HFFc6 (cell line): ENCODE measurements at places on chromosomes 16 and 17. TPM values are rescaled to one million over a fixed set of nuclear protein-coding genes. Genes with fewer than 3 reads are reported as not detected.

GRCh38 chr16:78645657-78646056, 546.2 kb downstream of the WWOX start:
- no peak overlapping the region for H3K27ac ChIP-seq
- no peak for DNase-seq
- H3K4me3 ChIP-seq: no peak overlapping the region
- H3K36me3 ChIP-seq: no peaks in the 10 kb centered on the region

GRCh38 chr16:47644166-47644565, 183.0 kb downstream of the PHKB start:
- H3K4me1 ChIP-seq: peaks cover 25% of the 10 kb centered on the region
- no peak overlapping the region for H3K27ac ChIP-seq
- no peaks in the 10 kb centered on the region for H3K27me3 ChIP-seq

- peaks cover 5% of the 10 kb centered on the region for H3K27me3 ChIP-seq
- no peak overlapping the region for H3K27ac ChIP-seq
- peaks cover 4% of the 10 kb centered on the region for H3K36me3 ChIP-seq
These were observed 6.6 kb upstream of the STAT3 start for GRCh38 chr17:42394838-42395237.

DNA sequence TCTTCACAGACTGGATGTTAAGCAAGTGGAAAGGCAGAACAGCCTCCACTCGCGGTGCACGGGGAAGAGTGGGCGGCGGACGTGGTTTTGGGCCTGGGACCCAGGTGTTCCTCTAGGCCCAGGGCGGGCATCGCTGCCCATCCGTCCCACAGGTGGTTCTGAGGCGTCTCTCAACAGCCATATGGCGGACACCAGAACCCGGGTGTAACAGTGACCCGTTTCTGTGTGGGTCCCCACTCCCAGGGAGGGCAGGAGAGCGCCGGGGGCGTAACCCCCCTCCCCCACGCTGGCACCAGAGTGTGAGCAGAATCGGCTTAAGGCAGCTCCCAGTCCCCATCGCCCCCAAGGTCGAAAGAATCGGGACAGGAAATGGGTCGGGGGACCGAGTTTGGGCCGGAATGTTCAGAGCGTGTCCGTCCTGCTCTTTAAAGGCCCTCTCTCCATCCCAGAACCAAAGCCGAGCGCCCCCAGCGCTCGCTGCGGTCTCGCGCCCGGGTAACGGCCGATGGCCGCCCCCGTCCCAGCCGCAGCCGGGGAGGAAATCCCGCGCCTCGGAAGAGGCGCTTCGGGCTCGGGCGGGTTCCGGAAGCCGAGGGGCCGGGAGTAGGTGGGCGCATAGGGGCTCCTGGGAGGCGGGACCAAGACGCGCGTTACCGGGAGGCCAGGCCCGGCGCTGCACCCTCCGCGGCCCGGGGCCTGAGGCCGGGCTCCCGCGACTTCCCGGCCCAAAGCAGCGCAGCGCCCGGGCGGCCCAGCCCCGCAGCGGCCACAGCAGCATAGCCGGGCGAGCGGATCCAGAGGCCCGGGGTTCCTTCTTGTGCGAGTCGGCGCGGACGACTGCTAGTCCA, at the start of gene TK2:
Gene TK2 (minus strand): TSS at position 839 of the 848 bp plus-strand sequence. CDS start 61 bp downstream, at position 778.
- H3K4me1 ChIP-seq: peaks cover 55% of the 10 kb centered on the region
- DNase-seq: peak; percentile 53
- peaks cover 4% of the 10 kb centered on the region; the same call in 1 of the 2 replicates for H3K27me3 ChIP-seq
- H3K36me3 ChIP-seq: peaks cover 23% of the 10 kb centered on the region

DNA sequence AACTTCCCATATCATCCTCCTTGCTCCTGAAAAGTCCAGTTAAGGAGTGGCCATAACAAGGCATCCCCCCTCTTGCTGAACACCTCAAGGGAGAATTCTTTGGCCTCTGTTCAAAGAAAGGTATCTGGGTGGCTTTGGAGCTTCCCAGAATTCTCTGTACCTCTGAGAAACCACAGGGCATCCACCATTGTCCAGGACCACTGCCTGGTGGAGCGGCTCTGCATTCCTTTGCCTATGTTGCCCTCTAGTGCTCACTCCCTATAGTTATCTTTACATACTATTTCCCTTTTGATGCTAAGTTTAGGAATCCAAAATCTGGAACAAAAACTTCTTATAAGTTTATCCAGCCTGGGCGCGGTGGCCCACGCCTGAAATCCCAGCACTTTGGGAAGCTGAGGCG, 30.3 kb downstream of the CHD9NB start:
- peak; percentile 50 for DNase-seq
- H3K27ac ChIP-seq: no peak overlapping the region
- peaks cover 2% of the 10 kb centered on the region; the same call in 1 of the 2 replicates for H3K27me3 ChIP-seq
- H3K36me3 ChIP-seq: no peaks in the 10 kb centered on the region

- H3K4me1 ChIP-seq: peaks cover 14% of the 10 kb centered on the region
- no peak overlapping the region for H3K4me3 ChIP-seq
- H3K27me3 ChIP-seq: peaks cover 16% of the 10 kb centered on the region
- no peak overlapping the region for H3K27ac ChIP-seq
- no peaks in the 10 kb centered on the region for H3K36me3 ChIP-seq
- DNase-seq: no peak
These were observed 39.3 kb downstream of the ARHGAP27 start for GRCh38 chr17:45393411-45393810.

DNA sequence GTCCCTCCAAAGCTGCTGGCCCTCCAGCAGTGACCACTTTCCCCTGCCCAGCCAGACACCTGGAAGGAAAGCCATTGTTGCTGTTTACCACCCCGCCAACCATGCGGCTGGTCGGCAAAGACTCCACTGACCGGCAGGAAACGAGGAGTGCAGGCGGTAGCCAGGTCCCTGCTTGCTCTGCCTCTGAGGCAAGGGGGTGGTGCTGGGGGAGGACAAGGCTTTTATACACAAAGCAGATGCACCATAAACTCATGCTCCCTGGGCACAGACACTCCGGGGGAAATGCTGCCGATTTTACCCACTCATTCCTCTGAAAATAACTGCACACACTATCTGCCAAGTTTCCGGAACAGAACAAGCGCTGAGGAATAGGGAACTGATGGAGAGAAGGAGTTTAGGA, 62.8 kb upstream of the GRIN2A start:
- H3K27ac ChIP-seq: no peak overlapping the region
- no peaks in the 10 kb centered on the region for H3K4me1 ChIP-seq
- no peak for DNase-seq
- peaks cover 10% of the 10 kb centered on the region for H3K27me3 ChIP-seq

- H3K4me1 ChIP-seq: peaks cover 38% of the 10 kb centered on the region
- H3K27me3 ChIP-seq: peaks cover 7% of the 10 kb centered on the region
- H3K27ac ChIP-seq: no peak overlapping the region
- no peaks in the 10 kb centered on the region for H3K36me3 ChIP-seq
- no peak overlapping the region for H3K4me3 ChIP-seq
- DNase-seq: no peak
These were observed 3.6 kb upstream of the CHMP6 start for GRCh38 chr17:80987941-80988461.

GRCh38 chr17:40243761-40244160, 24.7 kb downstream of the WIPF2 start:
- H3K27ac ChIP-seq: peak overlapping the region; percentile 61
- peaks cover 42% of the 10 kb centered on the region for H3K4me1 ChIP-seq
- peak overlapping the region; percentile 62 for H3K4me3 ChIP-seq
- H3K27me3 ChIP-seq: no peaks in the 10 kb centered on the region
- no peak for DNase-seq

DNA sequence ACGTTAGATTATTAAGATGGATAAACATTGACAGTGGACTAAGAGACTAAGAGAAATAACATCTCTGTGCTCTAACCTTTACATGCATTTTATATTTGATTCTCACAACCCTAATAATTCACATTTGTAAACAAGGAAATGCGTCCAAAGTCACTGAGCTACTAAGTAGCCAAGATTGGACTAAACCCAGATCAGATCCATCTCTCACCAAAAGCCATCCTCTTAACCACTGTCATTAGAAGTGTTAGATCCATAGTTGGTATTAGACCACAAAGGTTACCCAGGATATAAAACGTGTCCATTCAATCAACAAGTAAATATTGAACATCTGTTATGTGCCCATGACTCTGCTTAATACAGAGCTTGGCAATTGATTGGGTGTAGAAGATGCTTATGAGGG, 5.2 kb downstream of the HSD17B2 start:
- peaks cover 29% of the 10 kb centered on the region for H3K4me1 ChIP-seq
- no peaks in the 10 kb centered on the region for H3K36me3 ChIP-seq
- no peak for DNase-seq
- no peak overlapping the region for H3K27ac ChIP-seq
- H3K27me3 ChIP-seq: no peaks in the 10 kb centered on the region; the same call in 1 of the 2 replicates

GRCh38 chr16:1131378-1131994, 21.4 kb upstream of the CACNA1H start:
- no peaks in the 10 kb centered on the region; the same call in 1 of the 2 replicates for H3K27me3 ChIP-seq
- DNase-seq: no peak
- H3K4me3 ChIP-seq: no peak overlapping the region
- no peak overlapping the region for H3K27ac ChIP-seq
- 0 out of 2 replicates have a peak, but pooled peaks cover 5% of the 10 kb centered on the region for H3K4me1 ChIP-seq

TAOK1 gene
- total RNA-seq: 54.2 to 73.2 TPM (median 72.6 TPM) in 3 replicates

CDK5R1 gene
- 1.3 to 2.1 TPM (median 1.6 TPM) in 3 replicates for total RNA-seq

MRPL10 gene
- 42.1 and 42.9 TPM in 2 replicates for total RNA-seq

SULT1A2 gene
- total RNA-seq: not detected in 3 replicates

KRTAP9-4 gene
- total RNA-seq: not detected in 3 replicates

SLC5A2 gene
- 0.09 to 0.19 TPM in 2 of 3 replicates, not detected in the other for total RNA-seq

PRAC2 gene
- total RNA-seq: not detected in 3 replicates

C16orf96 gene
- total RNA-seq: not detected in 3 replicates

SPATA22 gene
- total RNA-seq: not detected in 2 replicates
